ENCODE measurements at places on chromosomes 3 and 15.

DNA sequence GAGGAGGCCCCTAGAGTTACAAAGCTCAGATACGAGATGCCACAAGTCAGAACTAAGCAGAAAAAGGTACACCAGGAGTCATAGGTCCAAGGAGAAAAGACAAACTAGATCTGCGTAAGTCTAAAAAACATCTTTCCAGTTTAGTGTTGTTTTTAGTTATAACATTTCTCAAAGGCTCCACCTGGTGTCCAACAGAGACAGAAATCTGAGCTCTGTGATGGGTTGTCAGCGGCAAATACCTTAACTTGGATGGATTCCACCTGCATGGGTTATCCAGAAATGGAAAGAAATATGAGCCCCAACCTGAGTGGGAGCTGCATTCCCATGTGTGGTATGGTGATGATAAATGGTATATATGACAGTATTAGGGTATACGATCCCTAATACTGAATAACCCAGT lies 238.6 kb upstream of the CHRM5 start:
- DNase-seq, result no peak

DNA sequence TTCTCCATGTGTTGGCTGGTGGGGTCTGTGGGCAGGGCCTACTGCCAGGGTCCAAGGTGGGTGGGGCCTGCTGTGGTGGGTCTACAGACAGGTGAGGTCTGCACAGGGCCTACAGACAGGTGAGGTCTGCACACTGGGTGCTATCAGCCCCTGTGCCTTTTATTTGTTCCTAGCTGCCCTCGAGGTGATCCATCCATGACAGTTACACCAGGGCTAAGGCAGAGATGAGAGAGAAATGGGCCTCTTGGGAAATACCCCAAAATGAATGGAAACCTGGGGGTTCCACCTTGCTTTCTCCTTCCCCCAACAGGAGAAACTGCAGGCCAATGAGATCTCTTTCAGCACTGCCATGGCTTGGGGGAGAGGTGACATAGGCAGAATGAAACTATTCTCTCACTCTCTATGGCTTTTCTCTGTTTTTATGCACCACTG lies 36.4 kb downstream of the CFAP100 start:
- no peak for DNase-seq

- no peak for DNase-seq
Measured at GRCh38 chr15:77606142-77607034, 26.3 kb downstream of the LINGO1 start.

DNA sequence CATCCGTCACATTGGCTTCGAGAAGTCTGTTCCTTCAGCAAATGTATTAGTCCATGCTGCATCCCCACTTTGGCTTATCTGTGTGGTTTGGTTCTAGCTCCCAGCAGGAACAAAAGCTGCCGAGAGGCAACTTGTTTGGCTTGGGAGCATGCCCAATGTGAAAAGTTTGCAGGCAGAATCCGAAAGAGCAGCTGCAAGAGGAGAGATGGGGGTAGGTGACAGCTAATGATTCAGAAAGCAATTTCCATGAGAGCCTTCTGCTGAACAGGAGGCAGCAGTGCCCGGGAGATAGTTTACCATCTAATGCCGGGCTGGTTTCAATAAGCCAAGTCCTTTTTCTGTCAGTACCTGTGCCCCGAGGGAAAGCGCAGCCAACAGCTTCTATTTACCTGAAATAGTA lies 60.2 kb downstream of the GRM7 start:
- no peak for DNase-seq

DNA sequence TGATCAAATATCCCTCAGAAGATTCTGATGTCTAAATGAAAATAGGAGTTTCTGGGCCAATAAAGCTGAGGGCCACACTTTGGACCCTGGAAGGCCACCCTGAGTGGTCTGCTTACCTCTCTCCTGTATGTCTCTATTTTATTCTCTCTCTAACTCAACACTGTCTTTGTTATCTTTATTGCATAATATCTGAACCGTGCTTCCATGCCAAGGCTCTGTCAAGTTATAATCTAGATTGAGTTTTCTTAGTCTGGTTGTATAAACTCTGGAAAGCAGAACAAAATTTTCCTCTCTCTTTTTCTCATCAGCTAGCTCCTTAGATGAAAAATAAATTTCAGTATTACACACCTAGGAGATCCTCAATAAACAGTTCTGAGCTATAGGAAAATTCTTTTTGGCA lies 36.2 kb upstream of the ACTL6A start:
- no peak for DNase-seq

GRCh38 chr3:2523281-2523836 lies 424.7 kb downstream of the CNTN4 start:
- no peak for DNase-seq

DNA sequence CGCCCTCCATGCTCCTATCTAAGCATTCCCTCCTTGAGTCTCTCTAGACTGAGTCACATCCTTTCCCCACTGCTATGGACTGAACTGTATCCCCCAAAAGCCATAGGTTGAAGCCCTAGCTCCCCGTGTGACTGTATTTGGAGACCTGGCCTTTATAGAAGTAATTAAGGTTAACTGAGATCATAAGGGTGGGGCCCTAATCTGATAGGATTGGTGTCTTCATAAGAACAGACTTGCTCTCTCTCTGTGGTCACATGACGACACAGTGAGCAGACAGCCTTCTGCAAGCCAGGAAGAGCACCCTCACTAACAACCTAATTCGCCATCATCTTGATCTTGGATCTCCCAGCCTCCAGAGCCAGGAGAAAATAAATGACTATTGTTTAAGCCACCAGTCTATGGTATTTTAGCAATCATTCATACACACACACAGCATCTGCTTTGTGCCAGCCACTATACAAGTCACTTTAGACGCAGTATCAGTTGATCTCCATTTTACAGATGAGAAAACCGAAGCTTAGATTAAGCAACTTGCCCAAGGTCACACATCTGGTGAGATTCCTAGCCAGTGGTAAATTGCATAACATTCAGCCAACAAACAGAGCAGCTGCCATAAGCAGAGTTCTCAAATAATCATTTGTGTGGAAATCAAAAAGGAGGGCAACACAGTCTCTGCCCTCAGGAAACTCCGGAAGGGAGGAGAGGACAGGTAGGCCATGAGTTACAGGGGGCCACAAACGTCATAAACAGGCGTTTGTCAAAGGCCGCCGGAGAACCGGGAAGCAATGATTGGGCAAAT lies 66.3 kb upstream of the HES1 start:
- DNase-seq, result no peak

DNA sequence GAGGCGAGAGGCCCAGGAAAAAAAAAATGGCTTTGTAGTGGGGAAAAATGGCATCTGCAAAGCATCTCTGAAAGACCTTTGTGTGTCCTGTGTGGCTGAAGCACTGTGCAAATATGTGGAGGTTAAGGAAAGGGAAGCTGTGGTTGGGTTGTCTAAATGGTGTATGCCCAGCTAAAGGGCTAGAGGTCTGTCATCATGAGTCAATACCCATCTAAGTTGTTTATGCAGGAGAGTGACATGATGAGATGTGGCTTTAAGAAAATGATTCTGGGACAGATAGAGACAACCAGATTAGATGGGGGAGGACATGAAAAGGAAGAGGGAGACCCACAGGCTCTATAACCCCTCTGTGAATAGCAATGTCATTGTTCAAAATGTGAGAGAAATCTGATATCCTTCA lies 280.7 kb downstream of the MFSD1 start:
- peak; percentile 19 for DNase-seq

DNA sequence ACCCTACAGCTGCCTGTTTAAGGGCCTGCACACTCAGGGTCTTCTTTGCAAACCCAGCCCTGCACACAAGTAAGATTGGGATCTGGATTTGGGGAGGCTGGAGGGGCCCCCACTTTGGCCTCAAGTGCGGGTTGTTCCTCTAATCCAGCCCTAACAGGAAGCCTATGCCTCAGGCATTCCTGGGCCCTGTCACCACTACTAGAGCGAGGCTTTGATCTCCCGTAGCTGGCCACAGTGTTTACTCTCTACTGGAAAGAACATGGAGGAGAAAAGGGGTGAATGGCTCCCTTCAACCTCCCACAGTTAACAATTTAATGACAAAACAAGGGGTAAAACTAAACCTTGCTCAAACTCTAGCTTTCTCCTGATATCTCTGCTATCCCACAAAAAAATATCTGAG lies 48.4 kb downstream of the DZIP1L start:
- no peak for DNase-seq

Data from foreskin melanocyte (primary cell).